ENCODE measurements at places on chromosomes 6 and 20.

GRCh38 chr6:119037941-119038623 lies 40.4 kb downstream of the FAM184A start:
- DNase-seq: no peak

DNA sequence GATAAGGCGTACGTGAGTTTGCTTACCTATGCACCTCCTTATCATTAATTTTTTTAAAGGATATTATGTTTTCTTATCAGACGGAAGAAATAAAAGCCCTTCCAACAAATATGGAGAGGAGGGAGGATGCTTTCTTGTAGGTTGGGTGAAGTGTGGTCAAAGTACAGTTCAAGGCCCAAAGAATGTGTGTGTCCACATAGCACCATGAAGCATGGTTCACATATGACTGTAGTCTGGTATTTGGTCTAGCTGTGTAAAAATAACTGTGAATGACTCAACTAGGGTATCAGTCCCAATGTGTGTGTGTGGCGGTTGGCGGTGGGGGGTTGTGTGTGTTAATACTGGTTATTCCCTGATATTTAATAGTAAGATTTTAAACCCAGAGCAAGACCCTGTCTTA lies 212.7 kb downstream of the TMEM242 start:
- no peak for DNase-seq

- no peak for DNase-seq
Observed at GRCh38 chr6:66717801-66718200, 1010.8 kb upstream of the EYS start.

GRCh38 chr6:130535242-130535641 lies 169.4 kb downstream of the TMEM200A start:
- DNase-seq: no peak

GRCh38 chr20:33124261-33124660 lies 43.7 kb upstream of the BPIFA2 start:
- DNase-seq: no peak

GRCh38 chr6:8578006-8578405 lies 142.7 kb upstream of the SLC35B3 start:
- no peak for DNase-seq

GRCh38 chr6:70668499-70668812 lies 773 bp downstream of the SMAP1 start:
- DNase-seq: no peak

DNA sequence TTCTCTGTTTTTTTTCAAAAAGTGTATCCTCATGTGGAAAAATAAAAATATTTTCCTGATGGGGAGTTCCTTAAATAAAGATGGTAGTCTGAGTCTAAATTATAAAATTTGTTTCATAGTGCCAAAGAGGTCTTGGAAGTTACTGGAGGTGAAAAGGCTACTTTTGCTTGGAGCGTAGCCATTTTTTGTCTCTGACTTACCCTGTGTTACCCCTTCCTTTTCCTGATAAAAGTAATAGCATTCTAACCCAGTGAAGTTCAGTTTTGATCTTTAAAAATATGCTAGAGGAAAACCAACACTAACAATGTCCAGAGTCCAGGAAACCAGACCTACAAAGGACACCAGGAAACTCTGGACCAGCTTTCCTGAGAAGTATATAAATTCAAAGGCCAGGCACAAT lies 112.2 kb upstream of the FOXO3 start:
- DNase-seq: no peak

- DNase-seq: no peak
Observed at GRCh38 chr6:137765059-137765458, 102.0 kb upstream of the TNFAIP3 start.

GRCh38 chr20:44208165-44208564 lies 2.4 kb downstream of the OSER1 start:
- DNase-seq: no peak

GRCh38 chr20:44003609-44004008 lies 89.0 kb downstream of the TOX2 start:
- no peak for DNase-seq

DNA sequence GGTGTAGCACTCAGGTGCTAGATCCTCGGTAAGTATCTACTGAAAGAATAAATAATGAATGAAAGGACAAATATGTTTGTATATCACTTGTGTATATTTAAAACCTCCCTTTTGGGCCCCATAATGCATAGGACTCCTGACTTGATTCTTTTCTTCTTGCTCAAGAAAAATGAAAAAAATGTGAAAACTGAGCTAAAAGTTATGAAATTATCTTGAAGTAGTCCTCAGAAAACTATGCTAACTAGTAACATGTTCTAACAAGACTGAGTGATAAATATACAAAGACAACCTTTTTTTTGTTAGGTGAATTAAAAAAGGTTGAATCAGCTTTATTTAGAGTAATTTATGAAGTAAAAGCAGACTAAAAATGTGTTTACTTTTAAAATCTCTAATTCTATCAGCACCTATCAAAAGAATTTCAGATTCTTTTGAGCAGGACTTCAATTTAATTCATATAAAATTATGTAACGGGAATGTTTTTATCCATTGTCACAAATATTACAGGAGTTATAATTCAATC lies 247.8 kb upstream of the JAG1 start:
- DNase-seq: no peak
